ENCODE measurements at places on chromosomes 3 and 15.

DNA sequence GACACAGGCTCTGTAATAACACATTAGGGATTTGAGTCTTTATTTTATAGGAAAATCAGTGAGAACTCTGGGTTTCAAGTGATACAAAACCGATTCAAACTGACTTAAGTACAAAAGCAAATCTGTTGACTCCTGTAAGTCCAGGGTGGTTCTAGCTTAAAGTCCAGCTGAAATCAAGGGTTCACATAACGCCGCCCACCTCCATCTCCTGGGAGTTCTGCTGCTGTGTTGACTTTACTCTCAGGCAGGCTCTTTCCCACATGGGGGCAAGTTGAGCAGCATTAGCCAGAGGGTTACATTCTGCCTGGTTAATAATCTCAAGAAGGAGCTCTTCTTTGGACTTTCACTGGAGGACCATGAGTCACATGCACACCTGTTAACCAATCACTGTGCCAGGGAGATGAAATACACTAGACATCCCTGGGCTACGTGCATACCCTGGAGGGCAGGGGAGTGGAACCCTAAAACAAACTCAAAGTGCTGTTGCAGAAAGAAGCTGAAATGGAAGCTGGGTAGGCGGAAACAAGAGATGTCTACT lies 9.7 kb upstream of the RNF7 start:
- DNase-seq = no peak

DNA sequence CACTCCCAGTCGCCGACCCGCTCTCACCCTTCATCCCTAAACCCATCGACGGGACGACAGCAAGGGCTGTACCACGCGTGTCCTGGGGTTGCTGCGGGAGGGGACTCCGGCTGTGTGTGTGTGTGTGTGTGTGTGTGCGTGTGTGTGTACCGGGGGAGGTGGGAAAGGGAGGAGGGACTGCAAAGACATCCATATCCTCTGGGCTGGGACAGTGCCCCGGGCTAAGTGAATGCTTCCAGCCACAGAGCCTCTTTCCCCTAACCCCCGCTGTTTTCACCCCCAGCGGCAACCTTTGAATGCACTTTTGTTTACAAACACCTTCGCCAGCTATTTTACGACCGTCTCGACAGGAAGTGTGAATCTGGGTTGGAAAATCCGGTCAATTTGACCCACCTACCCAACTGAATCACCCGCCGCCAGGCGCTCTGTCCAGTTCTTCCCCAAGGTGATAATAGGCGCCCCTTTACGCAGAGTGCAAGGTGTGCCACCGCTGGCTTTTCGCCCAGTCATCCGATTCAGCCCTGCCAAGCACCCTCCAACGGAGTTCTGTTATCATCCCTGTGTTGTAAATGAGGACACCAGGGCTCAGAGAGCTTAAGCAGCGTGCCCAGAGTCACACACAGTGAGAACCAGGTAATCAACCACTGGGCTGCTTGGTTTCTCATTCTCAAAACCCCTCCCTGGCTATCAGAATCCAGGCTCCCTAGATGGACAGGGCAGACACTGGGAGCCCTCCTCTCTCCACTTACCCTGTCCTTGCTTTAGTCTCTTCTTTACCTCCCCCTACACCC lies 739 bp upstream of the AMOTL2 start:
- no peak for DNase-seq

DNA sequence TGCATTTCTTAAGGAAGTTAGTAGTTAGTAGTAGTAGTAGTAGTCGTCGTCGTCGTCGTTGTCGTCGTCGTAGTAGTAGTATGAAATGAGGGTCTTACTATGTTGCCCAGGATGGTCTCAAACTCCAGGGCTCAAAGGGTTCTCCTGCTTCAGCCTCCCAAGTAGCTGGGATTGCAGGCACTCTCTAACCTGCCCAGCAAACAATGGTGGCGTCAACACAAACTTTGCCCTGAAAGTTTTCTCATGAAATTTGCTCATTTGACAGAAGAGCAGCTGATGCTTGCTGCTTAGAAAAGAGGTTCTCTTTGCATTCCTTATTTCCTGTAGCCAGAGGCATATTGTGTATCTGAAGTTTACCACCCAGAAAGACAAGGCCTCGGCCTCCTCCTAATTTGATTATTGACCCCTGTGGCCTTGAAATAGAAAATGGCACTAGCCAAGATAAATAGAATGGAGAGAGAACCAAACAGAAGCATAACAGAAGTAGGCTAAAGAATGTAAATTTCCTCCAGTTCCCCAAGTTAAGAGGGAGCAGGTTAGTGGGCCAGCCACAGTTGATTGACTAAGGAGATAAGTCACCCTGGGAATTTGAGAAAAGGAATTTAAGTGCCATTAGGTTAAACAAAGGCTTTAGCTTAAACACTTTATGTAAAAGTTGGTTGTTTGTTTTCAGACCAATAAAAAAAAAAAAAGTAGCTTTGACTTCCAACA lies 166.2 kb upstream of the ROBO2 start:
- DNase-seq = no peak

GRCh38 chr3:178439504-178439903 lies 96.7 kb upstream of the KCNMB2 start:
- DNase-seq = no peak

DNA sequence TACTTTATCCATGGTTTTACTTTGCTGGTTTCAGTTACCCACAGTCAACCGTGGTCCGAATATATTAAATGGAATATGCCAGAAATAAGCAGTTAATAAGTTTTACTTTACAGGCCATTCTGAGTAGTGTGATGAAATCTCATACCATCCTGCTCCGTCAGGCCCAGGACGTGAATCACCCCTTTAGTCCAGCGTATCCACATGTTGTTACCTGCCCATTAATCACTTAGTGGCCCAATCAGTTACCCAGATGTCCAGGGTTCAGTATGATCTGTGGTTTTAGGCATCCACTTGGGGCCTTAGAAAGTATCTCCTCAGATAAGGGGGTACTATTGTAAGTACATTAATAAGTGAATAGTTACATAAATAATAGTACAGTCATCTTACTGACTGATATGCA lies 88.0 kb downstream of the TTBK2 start:
- DNase-seq = no peak

DNA sequence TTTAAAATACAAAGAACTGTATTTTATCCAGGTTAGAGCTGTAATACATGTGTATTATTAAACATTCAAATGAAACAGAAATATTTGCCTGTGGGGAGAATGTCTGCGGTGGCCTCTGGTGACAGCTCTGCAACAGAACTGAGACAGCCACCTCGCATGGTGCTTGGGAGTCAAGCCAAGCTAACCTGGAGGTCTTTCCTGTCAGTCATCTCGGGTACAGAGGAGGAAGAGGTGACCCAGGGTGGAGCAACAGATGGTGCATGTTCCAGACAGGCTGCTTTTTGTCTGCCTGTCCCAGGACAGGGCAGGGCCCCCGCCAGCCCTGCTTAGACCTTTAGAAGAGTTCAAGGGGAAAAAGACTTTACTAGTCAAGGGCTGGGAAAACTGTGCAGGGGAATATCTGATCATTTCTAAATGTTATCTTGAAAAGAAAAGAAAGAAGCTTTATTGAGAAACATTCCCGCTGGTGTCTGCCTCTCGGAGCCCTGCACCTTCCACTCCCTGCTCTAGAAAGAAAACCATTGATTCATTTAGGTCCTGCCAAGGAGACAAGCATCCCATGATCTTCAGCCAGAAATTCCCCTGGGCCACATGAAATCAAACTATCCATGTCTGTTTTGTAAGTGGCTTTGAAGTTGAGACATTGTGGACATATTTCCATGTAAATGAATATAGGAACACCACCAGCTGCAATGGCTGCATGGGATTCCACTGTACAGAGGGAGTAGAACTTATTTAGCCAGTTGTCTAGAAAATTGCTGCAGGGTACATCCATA lies 5.5 kb upstream of the NR2E3 start:
- DNase-seq = no peak

DNA sequence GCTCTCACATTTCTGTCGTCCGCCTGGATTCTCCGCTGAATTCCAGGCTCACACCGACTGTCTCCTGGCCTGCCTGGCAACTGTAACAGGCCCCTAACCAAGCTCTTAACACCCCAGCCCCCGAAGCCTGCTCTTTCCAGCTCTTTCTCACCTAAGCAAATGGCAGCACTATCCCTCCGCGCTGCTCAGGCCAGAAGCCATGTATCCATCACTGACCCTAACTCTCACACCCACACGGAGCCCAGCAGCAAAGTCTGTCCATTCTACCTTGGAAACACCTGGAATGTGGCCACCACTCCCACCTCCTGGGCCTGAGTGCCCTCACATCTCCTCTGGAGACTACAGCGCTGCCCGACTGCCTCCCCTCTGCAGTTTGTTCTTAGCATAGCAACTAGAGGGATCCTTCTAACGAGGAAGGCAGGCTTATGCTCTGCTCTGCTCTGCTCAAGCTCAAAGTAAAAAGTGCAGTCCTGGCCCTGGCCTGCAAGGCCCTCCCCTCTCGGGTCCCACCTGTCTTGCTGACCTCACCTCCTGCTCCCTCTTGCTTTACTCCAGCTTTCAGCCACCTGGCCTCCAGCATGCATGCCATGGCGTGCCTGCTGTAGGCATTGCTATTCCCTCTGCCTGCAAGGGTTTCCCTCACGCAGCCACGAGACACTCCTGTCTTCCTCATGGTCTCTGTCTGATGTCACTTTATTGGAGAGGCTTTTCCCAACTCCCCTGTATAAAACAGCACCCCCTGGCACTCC lies 27.2 kb downstream of the FEM1B start:
- no peak for DNase-seq

DNA sequence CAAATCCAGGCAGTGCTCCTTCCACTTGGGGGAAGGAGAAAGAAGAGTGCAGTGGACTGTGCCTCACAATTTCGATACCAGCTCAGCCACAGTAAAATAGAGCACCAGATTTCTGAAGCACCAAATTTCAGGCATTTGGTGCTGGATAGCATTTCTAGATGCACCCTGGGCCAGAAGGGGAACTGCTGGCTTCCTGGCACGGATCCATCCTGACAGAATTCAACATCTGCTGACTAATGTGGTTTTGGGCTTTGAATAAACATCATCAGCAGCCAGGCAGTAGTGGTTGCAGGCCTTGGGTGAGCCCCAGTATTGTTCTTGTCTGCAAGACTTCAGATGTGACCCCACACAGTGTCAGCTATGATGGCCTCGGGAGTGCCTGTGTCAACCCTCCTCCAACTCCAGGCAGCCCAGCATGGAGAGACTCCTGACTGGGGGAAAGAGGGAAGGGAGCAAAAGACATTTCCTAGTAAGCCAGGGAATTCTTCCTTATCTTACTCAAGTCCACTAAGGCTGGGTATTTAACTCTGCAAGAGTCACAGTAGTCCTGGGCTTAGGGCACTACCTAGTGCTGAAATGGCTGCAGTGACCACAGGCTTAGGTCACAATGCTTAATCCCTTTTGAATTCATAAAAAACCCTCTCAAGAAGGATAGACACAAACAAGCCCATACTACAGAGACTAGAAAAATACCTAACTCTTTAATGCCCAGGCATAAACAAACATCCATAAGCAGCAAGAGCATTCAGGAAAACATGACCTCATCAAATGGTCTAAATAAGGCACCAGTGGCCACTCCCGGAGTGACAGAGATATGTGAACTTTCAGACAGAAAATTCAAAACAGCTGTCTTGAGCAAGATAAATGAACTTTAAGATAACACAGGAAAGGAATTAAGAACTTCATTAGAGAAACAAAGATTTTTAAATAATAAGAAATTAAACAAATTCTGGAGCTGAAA lies 74.7 kb downstream of the SPATA16 start:
- no peak for DNase-seq

DNA sequence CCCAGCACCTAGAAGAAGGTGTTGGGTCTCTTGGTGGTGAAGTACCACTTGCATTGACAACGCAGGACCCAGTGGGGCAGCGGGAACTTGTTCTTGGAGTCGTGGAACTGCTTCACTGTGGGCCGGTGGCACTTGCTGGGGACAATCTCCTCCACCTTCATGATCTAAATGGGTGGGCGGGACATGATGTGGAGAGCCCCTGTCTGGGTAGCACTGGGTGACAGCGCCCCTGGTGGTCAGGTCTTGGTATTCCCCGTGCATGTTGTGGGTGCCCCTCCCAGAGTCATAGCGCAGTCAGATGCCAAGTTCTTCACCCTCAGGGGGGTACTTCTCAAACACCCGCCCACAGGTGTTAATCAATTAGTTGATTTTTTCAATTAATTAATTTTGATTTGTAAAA lies 60.2 kb downstream of the AGBL1 start:
- no peak for DNase-seq

DNA sequence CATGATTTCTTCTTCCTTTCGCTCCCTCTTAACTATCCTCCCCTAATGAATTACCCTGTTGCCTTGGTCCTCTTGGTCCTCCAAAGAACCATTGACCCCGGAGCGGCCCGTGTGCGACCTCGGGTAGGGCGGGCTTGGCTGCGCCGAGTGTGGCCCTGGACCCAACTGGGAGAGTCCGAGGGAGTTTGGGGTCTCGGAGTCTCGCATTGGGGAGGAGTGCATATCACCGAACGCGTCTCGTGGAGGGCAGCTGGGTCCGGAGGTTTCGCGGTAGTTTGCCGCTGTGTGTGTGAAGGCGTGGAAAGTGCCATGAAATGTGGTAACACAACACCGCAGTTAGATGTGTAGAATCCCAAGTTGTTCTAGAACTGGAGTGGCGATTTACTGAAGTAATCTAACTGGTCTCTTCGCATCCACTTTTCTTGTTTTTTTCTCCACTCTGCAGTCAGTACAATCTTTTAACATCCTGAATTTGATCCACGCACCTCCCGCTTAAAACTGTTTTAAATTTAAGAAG lies 363 bp downstream of the GTF2E1 start:
- no peak for DNase-seq

- DNase-seq = no peak
Measured at GRCh38 chr15:89143503-89144162, 55.4 kb downstream of the ABHD2 start.

DNA sequence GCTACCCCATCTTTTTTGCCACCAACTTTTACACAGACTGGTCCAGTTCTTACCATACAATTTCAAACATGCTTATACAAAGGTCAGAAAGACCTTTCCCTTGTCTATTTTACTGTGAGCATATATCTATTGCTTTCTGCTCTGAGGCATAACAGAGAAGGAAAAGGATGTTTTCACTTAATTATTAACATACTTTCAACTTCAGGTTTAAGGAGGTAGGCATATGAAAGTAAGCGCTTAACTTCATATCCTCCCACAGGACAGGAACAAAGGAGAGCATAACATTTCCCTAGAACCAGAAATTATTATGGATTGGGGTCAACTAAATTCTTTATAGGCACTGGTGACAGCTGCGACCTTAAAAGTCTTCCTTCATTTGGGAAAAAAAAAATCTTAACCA lies 1.1 kb downstream of the MYEF2 start:
- DNase-seq = no peak

- DNase-seq = no peak
Measured at GRCh38 chr3:69368129-69368741, 17.7 kb downstream of the FRMD4B start.

GRCh38 chr3:113092746-113093145 lies 102.0 kb downstream of the GTPBP8 start:
- DNase-seq = no peak

- DNase-seq = no peak
Measured at GRCh38 chr3:17091910-17092582, 207.3 kb downstream of the PLCL2 start.

- DNase-seq = no peak
Measured at GRCh38 chr3:109152320-109152719, 15.8 kb downstream of the C3orf85 start.

Data from naive thymus-derived CD8-positive, alpha-beta T cell (primary cell).